ENCODE measurements at places on chromosomes 7 and 10. TPM values are rescaled to one million over a fixed set of nuclear protein-coding genes. Genes with fewer than 3 reads are reported as not detected.
A peak's percentile ranks its signal among the peaks of the same experiment; 100 is the strongest.

ZNHIT1 gene
- total RNA-seq, result 56.2 TPM

DNA sequence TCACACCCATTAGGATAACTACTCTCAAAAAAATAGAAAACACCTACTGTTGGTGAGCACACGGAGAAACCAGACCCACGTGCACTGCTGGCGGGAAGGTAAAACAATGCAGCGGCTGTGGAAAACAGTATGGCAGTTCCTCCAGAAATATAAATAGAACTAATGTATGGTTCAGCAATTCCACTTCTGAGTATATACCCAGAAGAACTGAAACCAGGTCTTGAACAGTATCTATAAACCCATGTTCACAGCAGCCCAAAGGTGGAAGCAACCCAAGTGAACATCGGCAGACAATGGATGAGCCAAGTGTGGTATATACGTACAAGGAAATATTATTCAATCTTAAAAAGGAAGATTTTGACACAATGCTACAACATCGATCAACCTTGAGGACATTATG lies 164.7 kb downstream of the ZMYND11 start:
- DNase-seq, result no peak

CDC14C gene
- total RNA-seq, result not detected

DNA sequence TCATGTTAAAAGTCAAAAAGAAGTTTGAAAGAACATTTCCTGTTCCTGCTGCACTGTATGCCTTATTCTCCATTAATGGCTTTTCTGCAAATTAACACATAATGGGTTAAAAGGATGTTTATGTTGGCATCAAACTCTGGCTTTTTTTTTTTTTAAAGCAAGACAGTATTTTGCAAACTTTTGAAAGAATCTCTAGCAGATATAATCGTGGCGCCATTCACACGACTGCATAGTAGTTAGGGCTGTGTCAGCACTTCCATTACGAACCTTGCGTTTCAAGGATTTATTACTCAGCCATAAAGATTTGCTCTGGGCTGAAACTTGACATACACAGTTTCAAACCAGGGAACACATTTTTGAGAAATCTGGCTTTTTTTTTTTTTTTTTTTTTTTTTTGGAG lies 207.8 kb downstream of the DYNC1I1 start:
- DNase-seq, result no peak

- no peak for DNase-seq
These were observed 669.8 kb upstream of the ANKRD30A start for GRCh38 chr10:36455526-36456133.

- peak; percentile 78 for DNase-seq
These were observed 53.6 kb upstream of the TMEM72 start for GRCh38 chr10:44857363-44858016.

GRCh38 chr7:71935674-71936073 lies 476.5 kb downstream of the CALN1 start:
- no peak for DNase-seq

DNA sequence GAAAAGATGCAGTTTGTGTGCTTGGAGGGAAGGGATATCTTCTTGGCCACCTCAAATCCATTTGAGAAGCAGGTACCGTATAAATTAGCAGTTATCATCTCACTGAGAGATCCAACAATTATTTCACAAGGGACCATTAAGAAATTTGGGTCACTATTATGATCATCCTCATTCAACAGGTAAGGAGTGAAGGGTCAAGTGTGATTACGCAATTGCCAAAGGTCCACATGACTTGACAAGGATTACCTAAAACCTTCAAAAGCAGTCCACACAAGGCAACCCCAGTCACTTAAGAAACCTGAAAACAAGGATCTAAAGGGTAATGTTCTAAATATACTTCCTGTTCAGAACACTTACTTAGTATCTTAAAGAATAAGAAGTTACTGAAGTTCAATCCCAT lies 27.4 kb downstream of the CCDC6 start:
- DNase-seq, result no peak

DNA sequence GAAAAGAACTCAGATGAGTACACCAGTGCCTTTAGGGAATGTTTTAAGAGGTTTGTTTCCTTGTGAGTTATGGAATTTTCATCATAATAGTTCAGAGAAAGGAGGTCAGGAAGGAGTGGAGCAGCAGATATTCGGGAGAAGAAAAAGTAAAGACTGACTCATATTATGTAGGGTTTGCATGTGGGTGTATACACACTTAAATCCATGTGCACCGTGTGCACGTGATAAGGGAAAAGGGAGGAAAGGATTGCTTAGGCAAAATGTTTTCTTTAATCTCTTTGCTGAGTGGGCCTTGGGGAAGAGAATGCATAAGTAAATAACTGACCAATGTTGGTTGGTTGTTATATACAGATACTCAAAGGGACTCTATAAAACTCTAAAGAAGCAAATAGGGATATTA lies 30.2 kb downstream of the PLCE1 start:
- no peak for DNase-seq

LIPK gene
- total RNA-seq, result not detected

HOXA2 gene
- 0.23 TPM for total RNA-seq

CYP3A5 gene
- not detected for total RNA-seq

- DNase-seq, result no peak
These were observed 2.9 kb downstream of the HYAL4 start for GRCh38 chr7:123847868-123848267.

GRCh38 chr10:132893090-132893489 lies 49.3 kb downstream of the CFAP46 start:
- no peak for DNase-seq

DNA sequence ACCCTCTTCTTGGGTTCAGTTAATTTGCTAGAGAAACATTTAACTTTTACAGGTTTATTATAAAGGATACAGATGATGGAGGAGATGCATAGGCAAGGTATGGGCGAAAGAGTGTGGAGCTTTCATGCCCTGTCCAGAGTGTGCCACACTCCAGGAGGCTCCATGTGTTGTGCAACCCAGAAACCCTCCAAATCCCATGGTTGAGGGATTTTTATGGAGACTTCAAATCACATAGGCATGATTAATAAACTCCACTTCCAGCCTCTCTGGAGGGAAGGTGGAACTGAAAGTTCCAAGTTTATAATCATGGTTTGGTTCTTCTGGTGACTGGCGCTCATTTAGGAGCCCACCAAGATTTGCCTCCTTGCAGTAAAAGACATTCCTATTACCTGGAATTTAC lies 159.9 kb downstream of the PHTF2 start:
- no peak for DNase-seq

DNA sequence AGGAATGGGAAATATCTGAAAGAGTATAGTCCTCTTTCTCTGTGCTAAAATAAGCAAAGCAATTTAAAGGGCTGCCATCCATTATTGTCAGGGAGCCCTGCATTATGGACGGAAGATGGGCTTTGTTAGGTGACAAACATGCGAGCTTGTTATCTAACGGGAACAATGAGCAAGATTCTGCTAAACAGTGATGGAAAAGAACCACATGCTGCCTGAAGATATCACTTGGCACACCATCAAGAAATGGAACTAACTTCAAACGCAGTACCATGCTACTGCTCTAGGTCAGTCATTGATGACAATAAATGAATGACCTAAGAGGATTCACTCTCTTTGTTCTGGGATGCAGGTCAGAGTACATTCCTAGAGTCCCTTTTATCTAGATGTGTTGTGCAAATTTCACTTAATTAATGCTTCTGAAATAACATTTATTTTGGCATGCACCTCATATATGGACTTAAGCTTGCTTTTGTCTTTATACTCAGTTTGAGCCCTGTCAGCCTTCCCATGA lies 175.7 kb upstream of the PTN start:
- DNase-seq, result no peak

KBTBD2 gene
- total RNA-seq, result 25.7 TPM

FOXI2 gene
- 0.33 TPM for total RNA-seq

TAS2R5 gene
- total RNA-seq, result not detected

BTBD16 gene
- total RNA-seq, result not detected

CCDC201 gene
- total RNA-seq, result not detected

DNA sequence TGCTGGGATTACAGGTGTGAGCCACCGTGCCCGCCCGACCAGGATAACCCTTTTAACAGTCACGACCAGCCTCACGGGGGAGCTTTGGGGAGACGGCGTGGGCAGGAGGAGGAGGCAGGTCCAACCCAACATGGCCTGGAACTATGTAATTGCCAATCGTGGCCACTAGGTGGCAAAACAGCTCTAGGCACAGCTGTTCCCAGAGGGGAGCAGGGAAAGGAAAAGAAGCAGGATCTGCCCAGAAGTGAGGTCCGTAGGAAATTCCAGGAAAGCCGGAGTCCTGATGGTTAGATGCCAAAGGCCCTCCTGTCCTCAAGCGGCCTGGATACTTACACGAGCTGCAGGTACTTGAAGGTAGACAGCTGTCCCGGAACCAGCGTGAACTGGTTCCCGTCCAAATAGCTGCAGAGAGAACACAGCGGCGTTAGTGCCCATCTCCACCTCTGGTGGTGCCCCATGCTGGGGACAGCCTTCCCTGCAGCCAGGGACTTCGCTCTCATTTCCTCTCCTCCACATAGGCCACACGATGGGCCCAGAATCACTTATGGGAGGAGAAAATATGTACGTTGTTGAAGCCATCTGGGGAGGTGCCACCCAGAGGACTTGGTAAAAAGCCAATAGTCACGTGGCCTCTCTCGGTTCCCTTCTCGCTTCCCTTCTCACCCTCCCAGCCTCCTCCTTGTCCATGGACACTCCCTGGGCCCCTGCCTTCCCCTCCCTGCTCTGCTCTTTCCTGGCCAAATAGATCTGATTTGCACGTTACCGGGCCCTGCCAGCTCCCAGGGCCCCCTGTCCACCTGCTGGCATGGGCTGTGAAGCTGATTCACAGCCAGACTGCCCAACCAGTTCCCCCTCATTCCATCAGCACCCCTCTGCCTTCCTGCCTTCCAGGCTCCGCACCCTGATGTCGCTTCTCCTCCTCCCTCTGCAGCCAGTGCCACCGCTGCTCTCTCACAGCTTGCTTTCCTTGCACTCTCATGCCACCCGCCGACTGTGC lies 148.1 kb downstream of the SLIT1 start:
- DNase-seq, result peak; percentile 63

DNA sequence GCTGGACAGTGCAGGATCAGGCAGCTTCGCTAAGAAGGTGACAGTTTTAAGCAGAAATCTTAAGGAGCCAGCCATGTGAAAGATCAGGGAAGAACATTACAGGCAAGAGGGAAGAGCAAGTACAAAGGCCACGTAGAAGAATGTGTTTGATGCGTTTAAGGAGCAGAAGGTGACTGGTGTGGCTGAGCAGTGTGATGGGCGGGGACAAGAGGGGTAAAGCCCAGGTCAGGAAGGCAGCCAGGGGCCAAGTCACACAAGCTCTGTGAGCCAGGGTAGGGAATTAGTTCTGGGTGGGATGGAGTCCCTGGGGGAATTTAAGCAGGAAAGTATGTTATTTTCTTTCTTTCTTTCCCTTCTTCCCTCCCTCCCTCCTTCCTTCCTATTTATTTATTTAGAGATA lies 166.9 kb downstream of the SH3PXD2A start:
- no peak for DNase-seq

DNA sequence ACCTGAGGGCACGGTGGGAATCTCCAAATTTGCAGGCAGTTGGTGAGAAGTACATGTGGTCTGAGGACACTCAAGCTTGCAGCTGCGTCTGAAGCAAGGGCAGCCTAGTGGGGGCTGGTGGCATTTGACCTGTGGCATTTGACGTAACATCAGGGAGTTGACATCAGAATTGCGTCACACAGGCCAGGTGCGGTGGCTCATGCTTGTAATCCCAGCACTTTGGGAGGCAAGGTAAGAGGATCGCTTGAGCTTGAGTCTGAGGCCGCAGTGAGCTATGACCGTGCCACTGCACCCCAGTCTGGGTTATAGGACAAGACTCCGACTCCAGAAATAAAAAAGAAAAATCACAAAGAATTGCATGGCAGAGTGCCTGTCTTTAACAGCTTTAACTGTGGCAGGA lies 25.6 kb upstream of the RBAK start:
- DNase-seq, result no peak

DNA sequence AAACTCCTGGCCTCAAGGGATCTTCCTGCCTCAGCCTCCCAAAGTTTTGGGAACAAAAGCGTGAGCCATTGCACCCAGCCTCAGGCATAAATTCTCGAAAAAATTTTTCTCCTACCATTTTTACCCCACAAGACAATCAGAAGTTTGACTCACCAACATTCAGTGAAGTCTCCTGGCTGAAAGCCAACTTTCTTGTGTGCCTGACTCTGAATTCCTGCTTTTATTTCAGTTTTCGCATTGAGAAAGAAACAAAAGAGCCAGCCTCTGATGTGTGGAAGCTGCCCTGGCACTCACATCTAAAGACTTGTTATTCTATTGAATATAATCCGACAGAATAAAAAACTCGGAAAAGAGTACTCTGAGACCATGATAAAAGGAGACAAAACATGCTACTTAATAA lies 402.9 kb downstream of the MAGI2 start:
- no peak for DNase-seq

LIPF gene
- total RNA-seq, result not detected

- no peak for DNase-seq
These were observed 50.2 kb downstream of the FRMPD2 start for GRCh38 chr10:48224296-48224695.

RHOBTB1 gene
- 10.8 TPM for total RNA-seq

GPR15LG gene
- total RNA-seq, result not detected

Measured in heart right ventricle (tissue), 16 donors.